CD4-positive, alpha-beta memory T cell (primary cell): ENCODE measurements at places on chromosomes 16 and 17. TPM values are rescaled to one million over a fixed set of nuclear protein-coding genes. Genes with fewer than 3 reads are reported as not detected.

DNA sequence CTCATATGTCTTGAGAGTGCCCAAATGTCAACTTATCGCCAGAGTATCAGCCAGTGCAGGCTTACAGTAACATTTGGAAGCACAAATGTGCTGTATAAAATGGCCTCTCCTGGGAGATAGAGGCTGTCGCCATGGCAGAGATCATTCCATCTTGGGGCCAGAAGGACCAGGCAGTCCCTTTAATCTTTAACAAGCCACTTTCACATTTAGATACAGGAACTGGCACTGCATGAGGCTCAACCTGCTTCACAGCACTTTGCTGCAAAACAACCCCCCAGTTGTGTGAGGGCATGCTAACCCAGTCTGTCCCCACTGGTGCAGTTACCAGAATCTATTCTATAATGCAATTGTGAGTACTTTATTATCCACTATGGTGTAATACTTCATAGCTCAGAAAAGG, 4.7 kb upstream of the RFFL start:
- DNase-seq, result no peak

DNA sequence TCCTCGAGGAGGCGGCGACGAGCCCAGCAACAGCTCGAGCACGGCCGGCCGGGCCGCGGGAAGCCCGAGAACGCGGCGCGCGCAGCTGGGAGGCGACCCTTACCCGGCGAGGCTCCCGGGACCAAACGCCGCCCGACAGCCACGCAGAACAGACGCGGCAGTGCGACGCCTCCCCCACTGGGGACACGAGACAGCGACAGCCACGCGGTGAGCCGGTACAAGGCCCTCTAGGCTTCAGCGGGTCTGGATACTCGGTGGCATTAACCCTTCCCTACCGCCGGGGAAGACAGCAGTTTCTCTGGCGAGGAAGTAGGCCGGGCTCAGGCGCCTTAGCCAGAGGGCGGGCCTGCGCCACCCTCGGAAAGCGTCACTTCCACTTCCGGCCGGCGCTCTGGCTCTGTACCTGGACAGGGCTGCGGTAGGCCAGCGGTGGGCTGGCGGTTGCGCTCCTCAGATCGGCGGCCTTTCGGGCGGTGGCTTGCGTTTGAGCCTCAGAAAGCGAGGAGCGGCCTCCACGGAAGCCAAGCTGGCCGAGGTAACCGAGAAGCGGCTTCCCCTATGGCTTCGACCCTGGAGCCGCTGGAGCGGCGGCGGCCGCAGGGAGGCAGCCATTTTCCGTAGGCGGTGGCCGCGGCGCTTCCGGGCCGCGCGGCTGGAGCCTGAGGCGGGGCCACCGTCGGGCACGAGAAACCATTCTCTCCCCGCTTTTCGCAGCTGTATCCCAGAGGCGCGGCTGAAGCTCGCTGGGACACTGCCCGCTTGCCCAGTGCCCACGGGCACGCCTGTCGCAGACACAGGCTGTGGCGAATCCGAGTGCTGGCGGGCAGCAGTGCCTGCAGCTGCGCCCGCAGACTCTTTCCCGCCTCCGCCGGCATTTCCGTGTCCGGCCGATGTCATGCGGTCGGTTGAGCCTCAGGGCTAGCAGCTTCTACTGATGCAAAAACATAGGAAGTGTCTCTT, at the start of the genes TIGD7 and ZNF75A:
TSS of gene TIGD7 (minus strand) at position 322 of the 960 bp plus-strand sequence. CDS start 4,816 bp downstream, outside the sequence.
TSS of gene ZNF75A (plus strand) at position 389 of the 960 bp plus-strand sequence. CDS start 2,932 bp downstream, outside the sequence.
- DNase-seq, result peak; percentile 85

- DNase-seq, result no peak
These were observed 9.5 kb upstream of the CMIP start for GRCh38 chr16:81435103-81435502.

The BCAR1 gene
- total RNA-seq, result not detected

The UBALD2 gene
- 101 TPM for total RNA-seq

- DNase-seq, result peak; percentile 31
These were observed 27.4 kb downstream of the EMP2 start for GRCh38 chr16:10552998-10553491.

GRCh38 chr17:59848385-59848668, 44.4 kb downstream of the TUBD1 start:
- DNase-seq, result no peak

- DNase-seq, result no peak
These were observed at the start of gene CHD9NB for GRCh38 chr16:53052519-53053501. TSS of gene CHD9NB (minus strand) at chr16:53052897. CDS start at chr16:53044158, 8,739 bp downstream.

The ABCC3 gene
- 0.86 TPM for total RNA-seq

- DNase-seq, result no peak
These were observed 50.3 kb downstream of the PITPNC1 start for GRCh38 chr17:67427424-67427823.

The NLRP1 gene
- 292 TPM for total RNA-seq

The CCL18 gene
- not detected for total RNA-seq

The MYH3 gene
- total RNA-seq, result 8.6 TPM

The UTS2R gene
- not detected for total RNA-seq

GRCh38 chr17:79933863-79934652, 94.8 kb upstream of the CBX4 start:
- no peak for DNase-seq

GRCh38 chr16:53864819-53865493, 161.0 kb downstream of the FTO start:
- no peak for DNase-seq

DNA sequence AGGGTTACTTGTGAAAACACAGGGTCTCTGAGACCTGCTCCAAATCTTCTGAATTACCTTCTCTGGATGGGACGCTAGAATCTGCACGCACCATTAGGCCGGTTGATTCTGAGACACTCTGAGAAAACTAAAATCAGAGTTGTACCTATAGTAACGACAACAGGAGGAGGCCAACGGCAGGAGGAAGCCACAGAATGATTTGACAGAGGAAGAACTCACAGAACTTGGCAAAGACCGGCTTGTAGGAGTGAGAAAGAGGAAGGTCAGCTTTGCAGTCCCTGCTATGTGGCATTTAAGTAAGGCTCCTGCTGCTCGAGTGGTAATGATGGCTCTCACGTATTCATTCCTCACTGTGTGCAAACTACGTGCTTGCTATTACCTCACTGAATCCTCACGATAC, 483.0 kb downstream of the TMEM114 start:
- no peak for DNase-seq

The CFAP97D1 gene
- not detected for total RNA-seq

The DNAH9 gene
- total RNA-seq, result not detected

The TPSG1 gene
- not detected for total RNA-seq

DNA sequence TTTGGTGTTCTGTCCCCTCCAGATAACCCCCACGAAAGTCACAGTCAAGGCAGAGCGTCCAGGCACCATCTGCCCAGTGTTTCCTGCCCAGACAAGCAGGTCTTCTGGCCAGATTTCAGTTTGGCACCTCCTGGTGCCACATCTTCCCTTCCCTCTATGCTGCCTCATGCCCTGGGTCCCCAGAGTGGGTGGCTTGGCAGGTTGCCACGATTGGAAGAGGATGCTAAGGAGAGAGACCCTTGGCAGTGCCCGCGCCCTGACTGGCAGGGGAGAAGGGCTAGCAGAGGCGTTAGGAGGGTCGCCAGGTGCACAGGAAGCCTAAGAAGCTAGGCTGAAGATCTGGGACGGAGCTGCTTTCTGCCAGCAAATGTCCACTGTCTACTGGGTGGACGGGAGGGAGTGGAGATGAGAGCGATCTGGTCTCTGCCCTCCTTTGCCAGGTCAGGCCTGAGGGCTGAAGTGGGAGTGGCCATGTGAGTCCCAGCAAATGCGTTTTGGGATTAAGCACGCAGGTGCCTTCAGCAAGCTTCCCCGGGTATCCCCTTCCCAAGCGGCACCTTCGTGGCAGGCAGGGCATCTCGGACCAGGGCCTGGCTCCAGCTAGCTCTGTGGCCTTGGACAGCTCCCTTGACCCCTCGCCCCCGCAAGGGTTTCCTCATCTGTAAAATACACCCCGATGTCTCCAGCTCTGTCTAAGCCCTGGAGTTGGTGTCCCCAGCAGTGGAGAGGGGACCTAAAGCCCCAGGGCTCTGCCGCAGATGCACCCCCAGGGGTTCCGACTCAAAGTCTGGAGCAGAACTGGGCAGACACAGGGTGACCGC, 13.4 kb upstream of the CD300A start:
- no peak for DNase-seq

DNA sequence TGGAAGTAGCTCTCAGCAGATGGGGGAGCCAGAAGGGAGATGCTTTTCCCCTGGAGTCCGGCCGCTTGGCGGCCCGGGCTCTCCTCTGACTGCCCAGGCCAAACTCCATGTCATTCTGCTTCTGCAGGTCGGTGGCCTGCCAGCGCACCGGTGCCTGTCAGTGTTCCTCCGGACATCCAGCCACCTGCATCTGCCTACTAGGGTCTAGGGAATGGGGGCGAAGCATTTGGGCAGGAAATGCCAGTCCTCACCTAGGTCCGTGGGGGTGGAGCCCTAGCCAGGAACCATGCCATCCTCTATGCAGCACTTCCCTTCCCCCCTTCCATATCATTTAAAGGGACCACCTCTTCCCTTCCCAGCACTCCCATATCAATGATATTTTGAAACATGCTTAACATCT, 34.2 kb downstream of the GJC1 start:
- DNase-seq, result no peak

GRCh38 chr17:74981318-74981978, 6.0 kb upstream of the CDR2L start:
- DNase-seq, result no peak

- no peak for DNase-seq
These were observed 14.6 kb downstream of the HOXB1 start for GRCh38 chr17:48515925-48516900.

- DNase-seq, result no peak
These were observed 134.9 kb upstream of the CDH5 start for GRCh38 chr16:66231452-66232160.

GRCh38 chr17:34797720-34798119, 163.5 kb downstream of the CCT6B start:
- DNase-seq, result no peak

GRCh38 chr16:48291303-48291702, 44.0 kb upstream of the ABCC11 start:
- DNase-seq, result no peak

The RDM1 gene
- 1.9 TPM for total RNA-seq

- DNase-seq, result no peak
These were observed 31.6 kb downstream of the VWA3A start for GRCh38 chr16:22123759-22124490.

The EVI2A gene
- 133 TPM for total RNA-seq

GRCh38 chr17:31677681-31678080, 181.4 kb downstream of the COPRS start:
- DNase-seq, result no peak

- DNase-seq, result no peak
These were observed 36.7 kb downstream of the SKAP1 start for GRCh38 chr17:48393283-48393682.

DNA sequence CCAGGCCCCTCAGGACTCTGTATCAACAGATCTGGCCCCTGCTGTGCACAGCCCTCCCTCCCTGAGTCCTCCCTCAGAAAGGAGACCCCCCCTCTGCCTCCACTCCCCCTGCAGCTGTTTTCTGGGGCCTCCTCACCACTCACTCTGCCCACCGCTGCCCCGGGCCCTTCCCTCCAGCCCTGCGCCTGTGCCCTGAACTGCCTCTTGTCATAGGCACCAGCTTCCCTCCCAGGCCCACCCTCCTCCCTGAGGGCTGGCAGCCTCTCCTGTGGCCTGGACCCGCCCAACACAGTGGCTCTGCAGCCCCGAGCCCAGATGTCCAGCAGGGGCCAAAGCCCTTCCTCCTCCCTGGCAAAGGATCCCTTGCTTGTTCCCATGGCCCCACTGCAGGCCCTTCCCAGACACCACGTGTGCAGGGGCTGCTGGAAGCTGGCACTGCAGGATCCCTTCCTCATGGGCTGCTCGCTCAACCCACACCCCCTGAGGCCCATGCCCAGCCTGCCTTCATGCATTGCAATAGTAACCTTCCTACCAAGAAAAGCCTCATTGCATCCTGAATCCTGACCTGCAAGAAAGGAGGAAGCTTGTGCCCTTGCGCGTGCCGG, 25.8 kb downstream of the GNPTG start:
- no peak for DNase-seq

DNA sequence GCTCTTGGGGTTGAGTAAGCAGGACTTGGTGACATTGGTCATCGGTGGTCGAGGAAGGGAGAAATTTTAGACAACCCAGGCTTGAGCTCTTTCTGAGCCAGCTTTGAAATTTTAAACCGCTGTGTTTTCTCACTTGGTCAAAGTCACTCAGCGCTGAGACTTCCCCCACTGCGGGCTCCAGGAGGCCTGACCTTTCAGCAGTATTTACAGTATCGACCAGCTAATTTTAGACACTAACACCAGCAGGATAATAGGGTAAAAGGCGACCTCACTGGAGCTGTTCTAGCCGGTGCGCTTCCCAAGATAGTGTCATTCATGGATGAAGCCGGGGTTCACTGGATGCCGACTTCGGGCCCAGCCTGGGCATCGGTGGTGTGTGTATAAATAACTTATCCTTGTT, 29.7 kb upstream of the WSCD1 start:
- no peak for DNase-seq

The CRYM gene
- total RNA-seq, result not detected

The GJD3 gene
- total RNA-seq, result not detected

- DNase-seq, result no peak
These were observed 12.9 kb downstream of the GJD3 start for GRCh38 chr17:40351359-40352236.

- no peak for DNase-seq
These were observed 159.1 kb downstream of the SKAP1 start for GRCh38 chr17:48270899-48271298.

The WDR90 gene
- total RNA-seq, result 19.7 TPM

The FBXW10B gene
- 0.89 TPM for total RNA-seq

The SLC16A6 gene
- 6.9 TPM for total RNA-seq

The NDUFB10 gene
- total RNA-seq, result 76.5 TPM

- DNase-seq, result no peak
These were observed 12.7 kb upstream of the HERPUD1 start for GRCh38 chr16:56919099-56919800.

- DNase-seq, result no peak
These were observed 202.8 kb downstream of the RPTOR start for GRCh38 chr17:80747469-80747868.

DNA sequence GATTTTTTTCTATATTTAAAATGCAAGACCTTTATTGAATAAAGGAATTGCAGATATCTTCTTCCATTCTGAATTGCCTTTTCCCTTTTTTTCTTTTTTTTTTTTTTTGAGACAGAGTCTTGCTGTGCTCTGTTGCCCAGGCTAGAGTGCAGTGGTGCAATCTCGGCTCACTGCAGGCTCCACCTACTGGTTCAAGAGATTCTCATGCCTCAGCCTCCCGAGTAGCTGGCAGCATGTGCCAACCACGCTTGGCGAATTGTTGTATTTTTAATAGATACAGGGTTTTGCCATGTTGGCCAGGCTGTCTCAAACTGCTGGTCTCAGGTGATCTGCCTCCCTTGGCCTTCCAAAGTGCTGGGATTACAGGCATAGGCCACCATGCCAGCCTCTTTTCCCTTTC, 151.5 kb downstream of the CEP112 start:
- no peak for DNase-seq

The USP43 gene
- total RNA-seq, result 0.17 TPM

GRCh38 chr17:50148226-50149090, 2.0 kb downstream of the PPP1R9B start:
- DNase-seq, result peak; percentile 49
